Astrocyte of the spinal cord (primary cell): ENCODE measurements at places on chromosomes 12 and 14.

DNA sequence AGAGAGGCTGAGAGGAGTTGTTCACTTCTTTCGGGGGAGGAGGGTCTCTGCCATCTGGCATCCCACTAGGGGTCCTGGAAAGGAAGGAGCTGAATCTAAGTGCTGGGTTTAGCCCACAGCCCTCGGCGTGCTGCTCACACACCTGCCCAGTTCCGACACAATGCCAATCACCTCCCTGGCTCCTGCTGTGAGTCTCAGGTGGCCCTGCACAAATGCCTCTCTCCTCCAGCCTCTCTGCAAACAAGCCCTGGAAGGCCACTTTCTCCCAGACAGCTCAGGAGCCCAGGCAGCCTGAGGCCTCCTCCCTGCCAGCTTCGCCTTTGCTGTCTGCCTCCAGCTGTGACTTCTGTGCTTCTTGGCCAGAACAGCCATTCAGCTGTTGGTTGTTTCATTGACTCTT is 51.2 kb downstream of the SMIM41 start:
- no peak for DNase-seq

DNA sequence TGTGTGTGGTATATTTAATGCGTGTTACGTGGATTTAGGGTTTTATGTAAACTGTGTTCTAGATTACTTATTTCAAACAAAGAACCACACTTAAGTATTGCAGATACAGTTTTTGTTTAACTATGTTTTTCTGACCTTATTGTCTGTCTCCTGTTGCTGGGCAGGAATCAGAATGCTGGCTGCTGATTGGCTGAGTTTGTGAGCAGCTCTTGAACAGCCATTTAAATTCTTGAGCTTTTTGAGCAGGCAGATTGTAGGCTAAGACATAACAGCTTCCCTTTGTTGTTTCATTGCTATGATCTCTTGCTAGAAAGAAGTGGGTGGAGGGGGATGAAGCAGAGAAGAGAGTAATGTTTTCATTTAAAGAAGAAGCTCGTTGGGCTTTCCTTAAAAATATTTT is 52.2 kb downstream of the ATF7IP start:
- DNase-seq: peak; percentile 94

DNA sequence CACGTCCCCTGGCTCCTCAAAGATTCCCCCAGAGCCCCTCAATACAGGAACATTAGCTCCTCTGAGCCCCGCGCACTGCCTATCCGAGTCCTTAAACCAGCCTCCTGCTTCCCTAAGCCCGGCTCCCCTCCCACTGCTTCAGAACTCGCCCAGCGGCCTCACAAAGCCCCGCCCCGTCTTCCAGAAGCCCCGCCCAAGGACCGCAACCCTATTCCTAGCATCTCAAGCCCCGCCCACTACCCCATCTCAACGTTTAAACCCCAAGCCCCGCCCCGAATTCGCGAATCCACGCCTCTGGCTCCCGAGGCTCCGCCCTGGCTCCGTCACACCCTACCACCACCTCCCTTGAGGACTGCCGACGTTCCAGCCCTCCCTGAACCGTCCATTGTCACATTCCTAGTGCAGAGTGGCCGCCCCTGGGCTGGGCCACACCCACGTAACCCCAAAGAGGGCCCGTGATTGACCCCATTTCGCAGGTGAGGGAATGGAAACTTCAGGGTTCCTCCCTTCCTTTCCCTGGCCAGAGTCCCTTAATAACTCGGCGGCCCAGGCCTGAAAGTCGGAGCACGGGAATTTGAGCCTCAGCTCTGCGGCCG is 646 bp upstream of the CORO1C start:
- DNase-seq: peak; percentile 98

DNA sequence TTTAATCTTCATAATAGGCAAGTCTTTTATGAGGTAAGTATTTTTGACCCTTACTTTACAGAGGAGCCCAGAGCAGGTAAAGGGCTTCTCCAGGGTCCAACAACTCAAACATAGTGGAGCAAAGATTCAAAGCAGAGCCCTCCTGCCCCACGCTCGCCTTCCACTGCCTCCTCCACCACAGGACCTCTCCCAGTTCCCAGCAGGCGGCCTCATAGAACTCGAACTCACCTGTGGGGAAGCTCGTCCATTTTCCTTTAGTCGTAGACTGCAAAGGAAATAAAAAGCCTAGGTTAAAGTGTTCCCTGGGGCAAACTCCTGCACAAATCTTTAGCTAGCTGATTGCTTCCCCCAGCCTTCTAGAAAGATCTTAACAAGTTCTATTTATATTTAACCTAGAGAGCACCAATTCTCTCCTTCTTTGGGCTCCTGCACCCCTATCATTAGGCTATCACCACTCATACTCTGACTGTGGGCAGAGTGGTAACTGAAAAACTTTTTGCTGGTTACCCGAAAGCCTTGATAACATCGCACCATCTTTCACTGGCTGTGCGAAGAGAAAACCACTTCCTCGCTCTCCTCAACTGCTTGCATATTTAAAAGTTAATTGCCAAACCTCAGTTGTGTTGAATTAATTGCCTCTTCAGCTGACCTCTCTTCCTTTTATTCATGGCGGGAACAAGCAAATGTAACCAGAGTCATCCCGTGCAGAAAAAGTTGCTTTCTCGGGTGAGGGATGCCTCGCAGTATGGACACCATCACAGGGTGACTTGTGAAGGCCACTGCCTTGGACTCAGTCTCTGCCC is 299.6 kb downstream of the DPF3 start:
- no peak for DNase-seq

DNA sequence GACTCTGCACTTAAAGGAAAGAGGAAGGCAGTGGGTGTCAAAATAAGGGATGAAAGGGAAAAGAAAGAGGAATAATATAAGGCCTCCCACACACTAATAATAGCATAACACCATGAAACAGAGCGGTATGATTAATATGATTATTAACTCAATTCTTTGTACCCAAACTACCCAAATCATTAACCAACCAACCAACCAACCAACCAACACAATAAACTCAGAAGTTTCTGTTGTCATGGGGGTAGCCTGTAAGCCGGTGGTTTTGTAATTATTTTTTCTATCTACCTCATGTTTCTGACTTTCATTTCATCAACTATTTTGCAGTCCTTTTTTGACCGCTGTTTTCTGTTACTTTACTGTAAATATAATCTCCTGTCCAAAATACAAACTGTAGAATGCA is 105.8 kb downstream of the RERG start:
- DNase-seq: no peak

DNA sequence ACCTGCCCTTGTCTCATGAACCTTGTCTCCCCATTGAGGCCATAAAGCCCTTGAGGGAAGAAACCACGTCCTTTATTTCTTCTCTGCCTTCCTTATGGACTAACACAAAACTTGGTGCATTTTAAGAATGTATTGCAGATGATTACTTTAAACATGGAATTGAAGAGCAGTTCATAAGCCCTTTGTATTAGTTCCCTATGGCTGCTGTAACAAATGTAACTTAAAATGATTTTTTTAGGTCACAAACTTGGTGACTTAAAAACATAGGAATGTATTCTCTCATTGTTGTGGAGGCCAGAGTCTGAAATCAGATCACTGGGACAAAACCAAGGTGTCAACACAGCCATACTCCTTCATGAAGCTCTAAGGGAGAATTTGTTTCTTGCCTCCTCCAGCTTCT is 185.5 kb downstream of the PHLDA1 start:
- no peak for DNase-seq
